Activated naive CD8-positive, alpha-beta T cell treated with anti-CD3 and anti-CD28 coated beads, Interleukin-2, amount 50 U/mL, for 16 hours (primary cell): ENCODE measurements at places on chromosomes 6 and 20.

- no peak for DNase-seq
Measured at GRCh38 chr6:15252195-15252594, 6.3 kb downstream of the JARID2 start.

GRCh38 chr20:46349035-46349741 lies 40.9 kb upstream of the CDH22 start:
- no peak for DNase-seq

- DNase-seq: peak; percentile 52
Measured at GRCh38 chr6:28940858-28941683, 17.3 kb upstream of the TRIM27 start.

- no peak for DNase-seq
Measured at GRCh38 chr6:139174961-139175360, 40.1 kb downstream of the HECA start.

DNA sequence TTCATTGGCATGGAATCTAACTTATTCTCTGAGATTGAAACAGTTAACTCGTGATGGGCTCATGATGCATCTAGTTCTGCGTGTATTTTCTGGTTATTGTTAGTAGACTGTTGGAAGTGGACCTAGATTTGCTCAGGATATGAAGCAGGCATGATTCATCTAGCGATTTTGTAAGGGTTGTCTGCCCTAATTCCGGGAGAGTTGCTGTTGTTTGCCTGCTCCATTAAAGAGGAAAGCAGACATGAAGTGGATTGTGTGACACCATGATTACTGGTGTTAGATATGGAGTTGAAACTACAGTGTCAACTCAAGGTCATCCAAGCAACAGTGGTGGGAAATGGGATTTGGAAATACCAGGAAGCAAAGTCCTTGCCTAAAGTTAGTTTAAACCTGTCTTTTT lies 41.0 kb downstream of the SOX4 start:
- no peak for DNase-seq
